Activated T-cell treated with anti-CD3 and anti-CD28 coated beads, Interleukin-2, amount 50 U/mL, for 72 hours (primary cell): ENCODE measurements at places on chromosomes 7 and 10.

DNA sequence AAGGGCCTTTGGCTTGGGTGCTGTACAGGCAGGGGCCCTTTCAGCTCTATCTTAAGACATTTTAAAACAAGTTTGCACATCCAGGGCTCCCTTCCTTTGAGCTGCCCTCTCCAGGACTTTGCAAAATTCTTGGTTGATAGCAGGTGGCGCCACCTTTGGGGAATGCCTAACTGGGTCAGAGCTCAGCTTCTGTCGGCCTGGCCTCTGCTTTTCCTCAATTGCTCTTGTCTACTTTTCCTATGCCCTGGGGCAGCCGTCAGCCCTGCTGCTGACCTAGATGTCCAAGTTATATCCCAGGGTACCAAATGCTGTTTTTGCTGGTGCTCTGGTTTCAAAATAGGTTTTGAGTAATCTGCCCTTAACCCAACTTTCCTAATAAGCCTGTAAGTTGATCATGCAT, 65.8 kb downstream of the APBB1IP start:
- DNase-seq = no peak

- no peak for DNase-seq
These were observed 92.1 kb upstream of the CXCL12 start for GRCh38 chr10:44477046-44477425.

DNA sequence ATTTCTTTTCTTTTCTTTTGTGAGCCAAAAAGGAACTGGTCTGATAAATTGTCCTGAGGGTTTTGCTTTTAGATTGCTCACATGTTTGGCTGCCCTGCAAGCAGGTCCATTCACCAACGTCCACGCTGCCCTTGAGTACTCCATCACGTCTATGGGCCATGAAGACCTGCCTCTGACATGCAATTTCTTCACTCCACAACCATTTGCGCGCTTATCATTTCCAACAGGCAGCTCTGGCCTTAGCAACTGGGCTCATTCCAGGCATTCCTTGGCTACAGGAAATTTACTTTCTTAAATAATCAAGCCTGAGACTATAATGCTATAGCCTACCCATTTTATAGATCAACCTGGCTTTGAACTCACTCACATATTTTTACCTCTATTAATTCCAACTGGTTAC, 408.3 kb upstream of the C7orf33 start:
- DNase-seq = no peak

GRCh38 chr7:84454174-84454959, 259.8 kb upstream of the SEMA3A start:
- no peak for DNase-seq

- DNase-seq = peak; percentile 55
These were observed 2.8 kb upstream of the LZTS2 start for GRCh38 chr10:100996678-100997359.

- DNase-seq = no peak
These were observed 97.7 kb downstream of the NRCAM start for GRCh38 chr7:108358553-108358952.

- no peak for DNase-seq
These were observed 61.0 kb downstream of the ARHGAP12 start for GRCh38 chr10:31867646-31868045.

GRCh38 chr10:102714621-102715455, at the start of gene SFXN2:
Gene SFXN2, plus strand, starts transcription at chr10:102714636. Its CDS starts 12,001 bp downstream, at chr10:102726637.
- DNase-seq = peak; percentile 71

DNA sequence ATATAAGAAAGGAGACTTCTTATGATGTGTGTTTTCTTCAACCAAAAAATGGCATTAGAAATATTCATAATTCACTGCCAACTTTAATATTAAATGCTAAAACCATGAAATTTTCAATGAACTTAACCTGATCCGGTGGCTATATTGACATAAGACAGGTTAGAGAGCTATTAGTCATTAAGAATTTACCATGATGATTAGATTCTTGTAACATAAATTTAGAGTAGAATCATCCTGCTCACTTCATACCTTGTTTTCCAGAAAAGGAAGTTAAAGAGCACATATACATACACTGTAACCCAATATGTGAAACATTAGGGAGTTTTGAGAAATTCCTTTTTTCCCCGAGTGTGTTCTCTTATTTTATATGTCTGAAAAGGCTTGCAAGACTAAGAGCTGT, 430.3 kb upstream of the SEMA3A start:
- no peak for DNase-seq

GRCh38 chr10:11035301-11035991, 17.8 kb downstream of the CELF2 start:
- DNase-seq = no peak

DNA sequence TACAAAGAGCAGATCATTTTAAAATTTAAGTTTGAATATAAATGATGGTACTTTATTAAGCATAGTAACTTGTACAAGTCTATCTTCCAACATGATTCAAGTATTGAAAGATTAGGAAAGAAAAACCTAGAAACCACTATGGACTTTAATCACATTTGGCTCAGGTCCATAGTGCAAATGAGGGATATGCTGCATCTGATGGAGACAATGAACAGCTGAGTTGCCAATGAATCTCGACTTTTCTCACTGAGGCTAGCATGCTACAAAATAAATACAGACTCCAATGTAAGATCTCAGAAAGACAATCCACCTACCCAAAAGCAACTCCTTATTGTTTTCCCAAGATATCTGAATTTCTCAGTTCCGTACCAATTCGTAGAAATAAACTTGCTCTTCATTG, 89.8 kb downstream of the SEMA3A start:
- DNase-seq = no peak

- DNase-seq = peak; percentile 98
These were observed at the start of gene RHEB for GRCh38 chr7:151519765-151520418. Gene RHEB, minus strand, starts transcription at chr7:151519895. Its CDS starts 384 bp downstream, at chr7:151519511.

DNA sequence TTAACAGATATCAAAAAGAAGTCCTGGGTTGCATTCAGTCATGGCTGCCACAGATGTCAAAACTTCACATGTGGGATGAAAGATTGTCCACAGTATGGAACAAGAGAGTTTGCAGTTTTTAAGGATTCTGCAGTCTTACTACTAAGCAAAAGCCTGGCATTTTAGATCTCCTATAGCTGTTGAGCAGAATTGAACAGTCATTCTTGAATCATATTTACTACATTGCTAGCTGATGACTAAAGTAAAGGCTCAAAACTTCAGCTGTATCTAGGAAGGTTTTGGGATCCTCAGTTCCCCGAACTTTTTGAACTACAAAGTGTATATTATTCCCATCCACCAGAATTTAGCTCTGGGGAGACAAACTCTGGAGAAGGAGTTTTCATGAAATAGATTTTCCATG, 31.0 kb downstream of the BET1 start:
- no peak for DNase-seq

DNA sequence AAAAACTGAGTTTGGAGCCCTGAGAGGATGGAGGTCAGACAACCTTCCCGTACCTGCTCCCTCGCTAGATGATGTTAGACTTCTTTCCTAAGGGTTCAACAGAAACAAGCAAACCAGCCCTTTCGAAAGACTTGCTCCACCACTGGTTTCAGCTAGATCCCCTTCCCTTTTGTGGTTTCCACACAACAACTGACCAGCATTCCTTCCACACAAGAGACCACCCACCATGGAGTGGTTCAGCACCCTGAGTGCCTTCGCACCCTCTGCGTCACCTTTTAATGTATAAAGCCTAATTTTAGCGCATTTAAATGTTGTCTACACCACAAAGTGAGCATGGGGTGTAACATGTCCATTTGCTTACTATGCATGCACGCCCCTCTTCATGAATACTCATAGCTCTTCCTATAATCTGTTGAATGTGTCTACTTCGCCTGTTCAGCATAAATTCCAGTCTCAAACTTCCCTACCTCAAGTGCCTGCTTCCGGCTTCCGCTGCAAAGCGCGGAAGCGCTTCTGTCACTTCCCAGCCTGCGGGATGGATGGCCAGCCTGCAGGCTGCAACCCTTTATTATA, 69.0 kb downstream of the TACC2 start:
- no peak for DNase-seq

DNA sequence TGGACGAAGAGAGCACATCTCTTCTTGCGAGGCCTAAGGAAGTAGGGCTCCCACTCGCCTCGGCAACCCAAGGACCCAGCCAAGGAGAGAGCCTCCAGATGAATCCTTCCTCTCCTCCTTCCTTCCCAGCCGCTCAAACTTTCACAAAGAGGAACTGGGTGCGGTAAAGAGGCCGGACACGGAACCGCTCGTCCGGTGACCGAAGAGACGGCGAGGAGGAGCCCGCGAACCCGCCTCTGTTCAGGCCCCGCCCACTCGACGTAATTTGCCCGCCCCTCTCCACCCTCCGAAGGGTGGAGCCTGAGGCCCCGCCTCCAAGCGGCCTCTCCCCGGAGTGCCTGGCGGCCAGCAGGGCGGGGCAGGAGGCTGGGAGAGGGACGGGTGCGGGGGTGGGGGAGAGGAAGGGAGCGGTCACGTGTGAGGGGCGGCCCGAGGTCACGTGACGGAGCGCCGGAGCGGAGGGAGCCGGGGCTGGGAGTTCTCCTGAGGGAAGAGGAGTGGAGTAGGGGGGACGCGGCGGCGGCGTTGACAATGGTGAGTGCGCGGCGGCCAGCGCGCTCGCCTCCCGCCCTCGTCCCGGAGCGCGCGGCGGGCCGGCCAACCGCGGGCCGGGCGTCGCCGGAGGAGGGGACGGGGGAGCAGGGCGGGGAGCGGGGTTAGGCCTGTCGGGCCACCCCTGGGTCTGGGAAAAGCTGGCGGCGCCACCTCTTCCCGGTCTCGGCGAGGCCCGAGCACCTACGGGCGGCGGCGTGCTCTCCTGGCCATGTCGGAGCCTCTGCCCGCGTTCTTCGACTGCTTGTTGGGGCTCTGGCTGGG, at the start of gene VPS26A:
VPS26A (plus strand) TSS at position 432 of the 816 bp plus-strand sequence; CDS start at position 532, 100 bp downstream.
- peak; percentile 99 for DNase-seq

DNA sequence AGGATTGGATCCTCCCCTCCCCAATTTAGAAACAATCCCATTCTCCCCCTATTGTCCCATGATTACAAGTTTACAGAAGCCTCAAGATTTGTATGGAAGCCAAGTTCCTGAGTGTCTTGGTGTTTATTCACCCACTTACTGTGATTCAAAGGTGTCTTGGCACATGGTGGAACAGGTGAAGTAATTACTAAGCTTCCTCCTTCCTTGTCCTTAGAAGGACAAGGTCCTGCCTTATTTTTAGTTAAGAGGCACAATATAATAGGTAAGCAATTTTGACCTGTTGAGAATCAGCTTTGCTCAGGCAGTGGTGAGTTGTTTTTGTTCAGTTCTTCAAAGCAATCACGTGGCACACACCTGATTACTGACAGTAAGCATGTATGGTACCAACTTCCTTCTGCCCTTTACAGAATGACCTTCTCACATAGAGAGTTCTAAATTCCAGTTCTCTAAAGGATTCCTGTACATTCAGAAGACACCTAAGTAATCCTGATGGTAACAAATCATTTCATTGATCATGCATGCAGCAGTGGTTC, 60.7 kb upstream of the SLC13A1 start:
- no peak for DNase-seq

DNA sequence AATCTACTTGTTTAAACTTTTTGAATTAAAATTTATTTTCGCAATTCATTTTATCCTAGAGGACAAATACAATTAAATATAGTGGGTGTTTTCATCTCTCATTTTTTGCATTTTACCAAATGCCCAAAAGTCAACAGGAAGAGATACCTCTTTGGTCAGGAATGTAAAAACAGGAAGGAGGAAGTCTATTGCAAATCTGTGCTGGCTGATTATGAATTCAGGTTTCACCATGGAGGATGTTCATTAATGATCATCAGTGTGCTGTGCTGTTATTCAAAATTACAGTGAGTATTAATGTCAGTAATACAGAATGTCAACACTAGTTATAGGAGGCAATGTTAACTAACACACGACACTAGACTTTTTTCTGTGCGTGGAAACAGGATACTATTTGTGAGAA, 24.7 kb downstream of the EXOC6 start:
- no peak for DNase-seq

- no peak for DNase-seq
These were observed 454.5 kb upstream of the FZD8 start for GRCh38 chr10:36096576-36096975.

DNA sequence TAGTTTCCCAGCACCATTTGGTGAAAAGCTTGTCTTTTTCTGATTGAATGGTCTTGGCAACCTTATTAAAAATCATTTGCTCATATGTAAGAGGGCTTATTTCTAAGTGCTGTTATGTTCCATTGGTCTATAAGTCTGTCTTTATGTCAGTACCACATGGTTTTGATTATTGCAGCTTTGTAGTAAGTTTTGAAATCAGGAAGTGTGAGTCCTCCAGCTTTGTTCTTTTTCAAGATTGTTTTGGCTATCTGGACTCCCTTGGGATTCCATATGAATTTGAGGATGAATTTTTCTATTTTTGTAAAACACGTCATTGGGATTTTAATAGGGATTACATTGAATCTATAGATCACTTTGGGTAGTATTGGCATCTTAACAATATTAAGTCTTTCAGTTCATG, 5.4 kb downstream of the KIF11 start:
- no peak for DNase-seq

GRCh38 chr7:14950013-14950412, 47.5 kb upstream of the DGKB start:
- no peak for DNase-seq

DNA sequence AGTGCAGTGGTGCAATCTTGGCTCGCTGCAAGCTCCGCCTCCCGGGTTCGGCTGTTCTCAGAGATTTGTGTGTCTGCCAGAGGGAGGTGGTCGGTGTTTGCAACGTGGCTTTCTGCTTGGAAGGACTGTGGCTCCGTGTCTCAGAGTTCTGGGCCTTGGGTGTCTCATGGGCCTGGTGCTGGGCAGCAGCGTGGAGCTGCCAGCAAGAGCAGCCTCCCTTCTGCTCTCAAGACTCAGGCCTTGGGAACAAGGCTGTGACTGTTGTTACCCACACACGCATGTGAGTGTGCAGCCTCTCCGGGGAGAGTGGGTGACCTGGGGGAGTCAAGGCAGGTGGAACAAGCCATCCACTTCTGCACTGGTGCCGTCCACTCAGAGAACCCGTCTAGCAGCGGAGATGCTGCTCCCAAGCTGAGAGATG, 52.0 kb downstream of the VIPR2 start:
- DNase-seq = no peak

GRCh38 chr7:12594122-12594897, 23.8 kb downstream of the SCIN start:
- DNase-seq = no peak

DNA sequence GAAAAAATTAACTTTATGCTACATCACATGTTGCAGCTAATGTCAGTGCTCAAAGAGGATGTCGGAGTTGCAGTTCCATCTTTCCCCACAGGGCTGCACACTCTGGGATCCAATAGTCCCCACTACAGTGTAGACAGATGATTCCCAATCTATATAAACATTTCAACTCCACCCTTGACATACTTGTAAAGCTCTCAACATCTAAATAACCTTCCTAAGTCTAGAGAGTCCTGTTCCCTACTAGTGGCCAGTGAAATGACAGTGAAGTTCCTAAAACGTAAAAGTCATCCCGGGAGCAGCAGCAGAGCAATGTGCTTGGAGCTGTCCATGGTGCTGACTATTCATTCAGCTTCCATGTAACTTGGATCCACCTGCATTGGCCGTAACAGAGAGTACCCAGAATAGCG, 145.1 kb downstream of the GRM8 start:
- peak; percentile 21 for DNase-seq

GRCh38 chr7:32264702-32265284, 194.6 kb upstream of the PDE1C start:
- no peak for DNase-seq

- no peak for DNase-seq
These were observed 19.1 kb upstream of the ERVW-1 start for GRCh38 chr7:92496876-92497275.

- DNase-seq = no peak
These were observed 7.8 kb upstream of the LIPM start for GRCh38 chr10:88794731-88795130.
